Caki2 (cell line): ENCODE measurements at places on chromosomes 2 and 18.
A peak's percentile ranks its signal among the peaks of the same experiment; 100 is the strongest.

DNA sequence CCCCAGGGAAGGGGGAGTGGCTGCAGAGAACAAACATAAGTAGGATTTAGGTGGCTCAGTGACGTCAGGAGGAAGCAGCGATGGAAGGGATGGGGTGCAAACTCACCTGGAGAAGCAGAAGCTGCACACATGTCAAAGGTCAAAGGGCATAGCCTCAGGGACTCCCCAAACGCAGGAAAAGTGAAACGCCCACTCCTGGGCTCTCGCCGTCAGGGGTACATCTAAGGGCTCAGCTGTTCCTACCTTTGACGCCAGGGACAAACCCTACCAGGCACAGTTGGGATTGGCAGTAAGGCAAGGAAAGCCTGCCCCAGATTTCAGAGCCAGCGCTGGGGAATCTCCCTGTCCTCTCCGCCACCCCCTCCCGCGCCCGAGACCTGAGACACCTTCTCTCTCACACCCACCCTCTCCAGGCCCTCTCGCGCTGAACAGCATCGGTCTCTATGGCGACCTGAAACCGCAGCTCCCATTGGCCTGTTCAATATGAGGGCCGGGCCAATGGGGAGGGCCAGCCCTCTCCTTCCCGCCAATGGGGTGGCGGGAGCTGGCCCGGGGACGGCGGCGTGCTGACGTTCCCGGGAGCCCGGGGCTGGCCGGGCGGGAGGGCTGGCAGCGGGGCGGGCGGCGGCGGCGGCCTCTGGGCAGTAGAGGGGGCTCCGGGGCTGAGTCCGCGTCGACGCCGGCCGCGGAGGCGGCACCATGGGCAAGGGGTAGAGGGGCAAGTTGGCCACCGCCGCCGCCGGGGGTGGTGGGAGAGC, at the start of the genes CCDC148 and PKP4:
CCDC148 (minus strand) TSS at position 445 of the 758 bp plus-strand sequence; CDS start at position 131, 314 bp downstream.
PKP4 (plus strand) TSS at position 644 of the 758 bp plus-strand sequence. CDS start 76,233 bp downstream, outside the sequence.
- peak; percentile 96 for DNase-seq

DNA sequence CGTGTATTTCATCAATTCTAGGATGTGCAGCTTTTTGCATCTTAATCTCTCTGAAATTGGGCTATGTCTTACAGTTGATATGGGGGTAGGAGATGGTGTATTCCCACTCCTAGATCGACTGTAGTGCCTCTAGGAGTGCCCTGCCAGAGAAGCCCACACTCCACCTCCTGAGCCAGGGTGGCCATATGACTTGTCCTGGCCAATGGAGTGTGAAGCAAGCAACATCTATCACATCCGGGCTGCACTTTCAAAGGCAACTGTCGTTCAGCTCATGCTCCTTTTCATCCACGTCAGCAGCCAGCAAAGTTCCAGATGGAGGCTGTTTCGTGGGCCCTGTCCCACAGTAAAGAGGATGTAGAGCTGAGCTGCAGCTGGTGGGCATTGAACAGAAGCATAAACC, 149.4 kb upstream of the SLC1A4 start:
- peak; percentile 75 for DNase-seq

DNA sequence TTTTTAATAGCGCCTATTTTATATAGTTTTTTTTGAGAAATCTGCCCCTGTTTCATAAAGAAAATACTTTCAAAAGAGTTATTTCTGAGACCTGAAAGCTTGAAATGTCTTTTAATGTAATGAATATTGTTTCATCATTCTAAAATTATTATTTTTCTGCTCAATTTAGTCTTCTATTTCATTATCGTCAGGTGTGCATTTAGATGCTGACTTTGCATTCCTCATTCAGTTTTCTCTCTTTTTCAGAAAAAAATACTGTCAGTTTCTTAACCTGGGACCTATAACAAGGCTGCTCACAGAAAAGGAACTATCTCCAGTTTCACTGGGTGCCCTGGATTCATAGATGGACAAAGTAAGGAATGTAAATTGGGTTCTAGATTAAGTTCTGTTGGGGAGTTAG, 1631.7 kb downstream of the SUCLG1 start:
- DNase-seq, result no peak

GRCh38 chr2:174607989-174608865, 10.6 kb upstream of the WIPF1 start:
- DNase-seq, result no peak

GRCh38 chr18:22283397-22283796, 114.0 kb downstream of the GATA6 start:
- no peak for DNase-seq

DNA sequence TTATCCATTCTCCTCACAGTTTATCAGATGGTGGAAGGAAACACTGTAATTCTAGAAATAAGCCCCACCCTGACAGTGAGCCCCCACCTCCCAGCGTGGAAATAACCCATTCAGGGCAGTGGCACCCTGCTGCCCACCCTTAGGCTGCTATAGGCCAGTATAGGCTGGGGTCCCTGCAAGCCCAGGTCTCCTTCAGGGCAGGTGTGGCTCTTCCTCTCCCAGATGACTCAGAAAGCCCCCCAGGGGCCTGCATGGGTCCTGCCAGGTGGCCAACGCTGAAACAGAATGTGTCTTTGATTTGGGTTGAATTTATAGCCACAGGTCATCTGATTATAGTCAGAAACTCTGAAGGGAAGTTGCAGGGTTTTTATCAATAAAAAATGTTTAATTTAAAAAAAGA, 136.4 kb downstream of the SH3RF3 start:
- no peak for DNase-seq

GRCh38 chr18:55982992-55983391, 395.0 kb upstream of the TCF4 start:
- no peak for DNase-seq

DNA sequence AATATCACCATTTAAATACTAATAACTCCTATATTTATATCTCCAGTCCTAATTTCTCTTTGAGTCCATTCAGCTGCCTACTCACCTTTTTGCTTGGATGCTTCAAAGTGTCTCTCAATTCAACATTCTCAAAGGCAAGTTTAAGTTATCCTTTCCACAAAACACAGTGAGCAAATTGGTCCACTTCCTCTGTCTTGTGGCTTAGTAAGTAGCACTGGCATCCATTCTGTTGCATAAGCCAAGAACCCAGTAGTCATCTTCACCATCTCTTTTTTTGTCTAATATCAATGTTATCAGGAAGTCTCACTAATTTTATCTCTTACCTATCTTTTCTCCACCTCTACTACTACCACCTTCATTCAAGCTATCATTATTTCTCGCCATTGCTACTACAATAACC, 27.4 kb upstream of the IL1RL1 start:
- no peak for DNase-seq

GRCh38 chr2:135162377-135162776, 110.3 kb downstream of the RAB3GAP1 start:
- no peak for DNase-seq

DNA sequence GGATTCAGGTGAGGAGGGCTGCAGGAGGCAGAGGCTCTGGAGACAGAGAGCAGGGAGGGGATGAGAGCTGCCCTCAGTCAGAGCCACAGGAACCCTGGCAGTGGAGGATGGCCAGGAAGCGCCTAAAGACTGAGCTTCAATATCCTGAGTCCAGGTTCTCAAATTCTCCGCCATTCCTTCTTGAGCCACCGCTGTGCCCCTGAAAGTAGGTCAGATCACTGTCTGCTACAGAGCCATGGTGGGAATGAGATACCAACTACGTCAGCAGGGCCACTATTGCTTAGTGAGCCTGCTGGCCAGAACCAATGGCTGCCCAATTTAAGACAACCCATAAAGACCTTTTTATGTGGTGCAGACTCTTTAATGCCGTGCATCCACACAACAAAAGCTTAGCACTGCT, 155.5 kb downstream of the CTIF start:
- no peak for DNase-seq

DNA sequence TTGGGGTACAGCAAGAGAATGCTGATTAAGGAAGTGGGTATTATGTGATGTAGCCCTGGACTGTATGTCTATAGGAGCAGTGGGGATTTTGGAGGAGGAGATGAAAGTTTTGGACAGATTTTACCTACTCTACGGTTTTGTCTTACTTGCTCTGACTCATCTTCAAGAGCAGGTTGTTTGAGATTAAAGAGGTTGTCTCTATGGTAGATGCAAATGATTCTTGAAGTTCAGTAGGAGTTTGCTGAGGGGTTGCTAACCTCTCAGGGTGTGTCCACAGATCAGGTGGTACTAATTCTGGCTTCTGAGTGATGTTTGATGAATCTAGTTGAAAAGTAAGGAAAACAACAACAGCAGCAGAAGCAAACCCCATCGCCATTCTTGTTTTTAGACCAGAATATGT, 9.7 kb upstream of the SERPINB12 start:
- no peak for DNase-seq

DNA sequence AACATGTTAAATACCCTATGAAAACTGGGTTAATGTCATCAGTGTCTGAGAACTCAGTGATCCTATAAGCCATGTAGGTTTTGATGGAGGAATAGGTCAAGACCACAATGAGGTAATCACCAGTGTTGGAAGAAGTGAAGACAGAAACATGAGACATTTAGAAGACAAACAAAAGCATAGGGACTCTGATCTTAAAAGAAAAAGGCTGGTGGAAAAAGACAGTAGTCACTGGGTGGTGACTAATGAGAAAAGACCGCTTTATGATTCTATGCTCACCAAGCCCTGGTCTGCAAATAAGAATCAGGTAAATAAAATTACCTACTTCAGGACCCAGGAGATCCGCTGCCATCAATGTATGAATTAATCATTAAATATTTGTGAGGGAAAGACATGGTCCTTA, 271.9 kb downstream of the GPD2 start:
- no peak for DNase-seq

GRCh38 chr2:136384531-136385303, 266.8 kb upstream of the CXCR4 start:
- peak; percentile 3 for DNase-seq

- no peak for DNase-seq
These were observed 271.1 kb downstream of the SETBP1 start for GRCh38 chr18:44951748-44952147.

- DNase-seq, result no peak
These were observed 8.5 kb downstream of the TPO start for GRCh38 chr2:1421731-1422130.
